H9 (cell line): ENCODE measurements at places on chromosomes 5 and 9.

GRCh38 chr9:125508249-125508648 lies 198.8 kb downstream of the MAPKAP1 start:
- DNase-seq, result no peak

DNA sequence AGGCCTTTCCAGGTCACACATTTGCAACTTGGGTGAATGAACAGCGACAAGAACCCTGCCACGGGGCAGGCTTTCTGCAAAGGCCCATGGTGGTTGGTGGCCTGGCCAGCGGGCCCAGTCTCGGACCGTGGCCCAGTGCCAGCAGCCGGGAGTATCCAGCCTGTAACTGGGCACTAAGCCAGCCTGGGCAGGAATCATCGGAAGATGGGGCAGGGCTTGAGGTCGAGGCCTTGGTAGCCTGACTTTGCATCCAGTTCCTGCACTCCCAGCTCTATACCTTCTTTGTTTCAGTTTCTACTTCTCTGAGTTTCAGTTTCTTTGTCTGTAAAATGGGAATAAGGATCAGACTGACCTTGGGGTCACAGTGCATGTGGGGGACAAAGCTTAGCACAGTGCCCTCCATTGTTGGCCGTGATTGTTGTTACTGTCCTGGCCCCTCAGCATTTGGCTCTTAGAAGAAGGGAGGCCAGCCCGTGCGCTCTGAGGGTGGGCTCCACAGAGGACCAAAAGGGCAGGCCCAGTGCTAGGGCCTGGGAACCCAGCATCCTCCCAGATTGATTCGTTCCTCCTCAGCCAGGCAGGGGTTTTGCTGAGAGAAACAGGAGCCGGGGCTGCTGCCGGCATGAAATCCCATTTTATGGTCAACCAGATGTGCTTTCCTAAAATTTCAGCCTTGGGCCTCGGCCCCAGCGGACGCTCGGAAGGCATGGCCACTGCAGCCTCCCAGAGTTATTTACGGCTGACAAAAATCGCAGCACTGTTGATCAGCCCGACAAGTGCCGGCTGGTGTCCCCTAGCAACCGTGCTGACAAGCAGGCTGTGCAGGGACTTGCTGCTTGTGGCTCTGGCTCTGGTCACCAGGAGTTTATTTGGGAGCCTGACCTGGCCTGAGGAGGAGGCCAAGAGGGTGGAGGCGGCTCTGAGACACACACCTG lies 43.6 kb downstream of the JADE2 start:
- no peak for DNase-seq

GRCh38 chr9:95435074-95435728 lies 81.6 kb downstream of the PTCH1 start:
- no peak for DNase-seq

DNA sequence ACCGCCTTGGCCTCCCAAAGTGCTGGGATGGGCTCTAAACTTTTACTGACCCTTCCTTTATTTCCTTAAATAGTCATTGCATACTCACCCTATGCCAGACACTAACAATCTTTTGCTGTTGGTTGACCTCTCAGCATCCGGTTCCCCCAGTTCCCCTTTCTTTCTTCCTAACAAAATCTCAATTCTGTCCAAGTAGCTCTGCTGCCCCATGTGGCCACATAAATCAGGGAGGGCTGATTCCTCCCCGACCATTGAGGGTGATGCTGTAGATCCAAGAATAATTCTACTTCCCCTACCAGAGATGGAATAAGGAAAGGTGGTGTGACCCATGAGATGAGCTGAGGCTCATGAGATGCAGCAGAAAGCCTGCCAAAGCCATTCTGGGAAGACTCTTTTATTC lies 315.3 kb upstream of the MSX2 start:
- no peak for DNase-seq

DNA sequence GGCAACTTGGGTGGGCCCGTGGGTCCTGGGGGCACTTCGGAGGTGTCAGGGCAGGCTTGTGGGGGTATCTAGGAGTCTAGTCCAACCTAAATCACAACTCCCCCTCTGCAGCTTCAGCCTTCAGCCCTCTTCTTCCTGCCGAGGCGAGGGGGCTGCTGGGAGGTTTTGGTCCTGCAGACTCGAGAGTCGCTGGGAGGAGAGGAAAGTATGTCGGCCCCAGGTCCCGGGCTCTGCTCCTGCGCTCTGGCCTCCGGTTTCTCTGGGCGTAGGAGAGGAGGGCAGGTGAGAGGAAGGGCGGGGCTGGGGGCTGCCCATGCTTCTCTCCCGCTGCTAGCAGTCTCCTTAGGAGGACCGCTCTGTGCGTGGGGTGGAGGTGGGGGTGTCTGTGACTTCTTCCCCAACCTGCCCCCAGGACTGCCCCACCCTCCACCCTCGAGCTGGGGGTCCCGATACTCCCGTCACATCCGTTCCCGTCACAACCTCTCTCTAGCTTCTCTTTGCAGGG lies 139.8 kb upstream of the COL5A1 start:
- no peak for DNase-seq

GRCh38 chr5:76367623-76368371 lies 35.3 kb upstream of the IQGAP2 start:
- no peak for DNase-seq

GRCh38 chr9:116705531-116705930 lies 18.4 kb downstream of the TRIM32 start:
- DNase-seq, result no peak

DNA sequence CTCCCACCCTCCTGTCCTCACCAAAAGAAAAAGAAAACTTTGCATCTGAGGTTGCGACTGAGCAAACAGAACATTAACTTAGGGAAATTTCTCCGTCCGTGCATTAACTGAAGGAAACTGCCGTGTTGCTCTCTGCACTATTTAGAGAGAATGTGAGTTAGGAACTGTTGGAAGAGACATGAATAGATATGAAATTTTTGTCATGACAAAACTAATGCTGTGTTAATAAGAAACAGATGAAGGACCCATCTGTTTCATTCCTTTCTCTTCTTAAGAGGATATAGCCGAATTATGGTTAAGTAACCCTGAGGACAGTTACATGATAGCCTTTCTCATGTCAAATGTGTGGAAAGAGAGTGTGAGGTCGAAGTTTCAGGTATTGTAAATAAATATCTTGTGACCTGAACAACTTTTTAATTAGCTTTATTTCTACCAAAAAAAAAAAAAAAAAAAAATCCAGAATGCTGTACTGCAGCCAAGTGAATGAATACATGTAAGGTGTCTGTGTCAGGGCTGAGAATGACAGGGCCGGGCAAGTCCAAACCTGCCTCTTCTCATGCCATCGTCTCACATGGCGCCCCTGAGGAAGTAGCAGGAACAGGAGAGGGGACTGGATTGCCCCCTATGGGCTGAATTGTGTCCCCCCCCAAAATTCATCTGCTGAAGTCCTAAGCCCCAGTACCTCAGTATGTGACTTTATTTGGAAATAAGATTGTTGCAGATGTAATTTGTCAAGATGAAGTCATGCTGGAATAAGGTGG lies 35.6 kb upstream of the ANKRD33B start:
- DNase-seq, result no peak

- no peak for DNase-seq
Measured at GRCh38 chr9:111917980-111918379, 21.4 kb downstream of the UGCG start.

- no peak for DNase-seq
Measured at GRCh38 chr9:126618190-126618584, 4.5 kb downstream of the LMX1B start.

DNA sequence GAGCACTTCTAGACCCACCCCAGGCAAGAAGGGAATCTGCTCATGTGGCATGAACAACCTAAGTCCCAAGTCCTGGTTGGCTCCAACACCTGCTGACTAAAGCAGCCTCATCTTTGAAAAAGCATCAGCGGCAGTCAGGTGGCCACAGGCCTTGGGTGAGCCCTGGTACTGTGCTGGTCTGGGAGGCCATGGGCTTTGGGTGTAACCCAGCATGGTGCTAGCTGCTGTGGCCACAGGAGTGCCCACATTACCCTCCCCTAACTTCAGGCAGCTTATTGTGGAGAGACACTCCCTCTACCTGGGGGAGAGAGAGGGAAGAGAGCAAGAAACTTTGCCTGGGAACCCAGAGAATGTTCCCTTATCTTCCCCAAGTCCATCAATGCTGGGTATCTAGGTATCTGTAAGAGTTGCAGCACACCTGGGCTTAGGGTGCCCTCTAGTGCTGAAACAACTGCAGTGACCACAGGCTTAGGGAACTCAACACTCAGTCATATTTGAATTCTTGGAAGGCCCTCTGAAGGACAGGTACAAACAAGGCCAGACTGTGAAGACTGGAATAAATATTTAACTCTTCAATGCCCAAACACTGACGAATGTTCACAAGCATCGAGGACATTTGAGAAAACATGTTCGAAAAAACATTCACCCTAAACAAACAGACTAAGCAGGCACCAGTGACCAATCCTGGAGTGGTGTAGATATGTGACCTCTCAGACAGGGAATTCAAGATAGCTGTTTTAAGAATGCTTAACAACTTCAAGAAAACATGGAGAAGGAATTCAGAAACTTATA lies 69.9 kb upstream of the OR2K2 start:
- peak; percentile 63 for DNase-seq

DNA sequence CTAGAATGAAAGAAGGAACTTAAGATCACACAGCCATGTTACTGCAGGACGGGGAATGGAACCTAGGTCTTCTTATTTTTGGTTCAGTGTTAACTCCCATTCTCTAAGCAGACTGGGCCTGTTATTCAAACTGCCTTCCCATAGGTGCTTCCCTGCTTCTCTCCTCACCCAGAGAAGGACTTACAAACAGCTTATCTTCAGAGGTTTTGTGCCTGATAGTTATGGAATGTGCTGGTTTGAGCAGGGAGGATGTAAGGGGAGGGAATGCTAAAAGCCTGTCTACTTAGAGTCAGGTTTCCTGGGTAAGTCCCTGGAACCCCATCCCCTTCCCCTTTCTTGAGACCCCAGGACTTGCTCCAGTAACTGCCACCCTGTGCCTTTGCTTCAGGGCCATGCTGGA lies 4.2 kb upstream of the PSMD5 start:
- DNase-seq, result no peak

- DNase-seq, result no peak
Measured at GRCh38 chr9:4937446-4937845, 47.6 kb upstream of the JAK2 start.

DNA sequence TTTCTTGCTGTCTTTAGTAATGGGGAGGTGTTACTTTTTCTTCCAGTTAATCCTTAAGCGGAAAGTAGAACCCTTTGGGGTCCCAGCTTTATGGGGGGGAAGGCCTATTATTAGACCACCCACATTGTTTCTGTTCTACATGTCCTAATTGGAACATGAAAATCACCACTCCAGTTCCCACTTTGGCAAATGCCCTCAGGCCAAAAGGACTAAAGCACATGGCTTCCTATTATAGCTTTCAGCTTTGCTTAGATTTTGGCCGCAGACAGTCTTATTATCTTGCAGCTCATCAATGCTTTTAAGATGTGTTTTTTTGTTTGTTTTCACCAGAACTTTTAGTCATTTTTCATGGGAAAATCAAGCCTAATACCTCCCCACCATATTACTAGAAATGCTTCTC lies 296.8 kb upstream of the ANKH start:
- DNase-seq, result no peak

GRCh38 chr5:9713356-9713755 lies 83.2 kb upstream of the TAS2R1 start:
- DNase-seq, result no peak

- peak; percentile 49 for DNase-seq
Measured at GRCh38 chr9:72476617-72477437, 44.6 kb upstream of the TMC1 start.
